ENCODE measurements at places on chromosomes 5 and 9.
A peak's percentile ranks its signal among the peaks of the same experiment; 100 is the strongest.

DNA sequence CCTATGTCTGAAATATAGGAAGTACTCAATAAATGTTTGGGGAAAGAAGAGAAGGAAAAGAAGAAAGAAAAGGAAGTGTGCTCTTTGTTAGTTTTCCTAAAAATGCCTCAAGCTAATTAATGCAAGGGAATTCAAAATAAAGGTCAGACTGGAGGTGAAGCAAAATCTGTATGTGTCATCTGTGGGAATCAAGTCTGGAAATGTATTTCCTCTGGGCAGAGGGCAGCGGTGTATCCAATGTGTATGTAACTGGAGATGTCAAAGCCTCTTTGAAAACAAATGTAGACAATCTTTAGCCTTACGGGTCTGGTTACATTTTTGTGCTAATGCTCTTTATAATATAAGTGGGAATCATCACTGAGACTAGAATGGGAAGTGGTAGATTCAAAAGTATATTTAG is 471.4 kb downstream of the MAN2A1 start:
- DNase-seq: no peak

- no peak for DNase-seq
These were observed 471.8 kb downstream of the BNC2 start for GRCh38 chr9:16398691-16399090.

DNA sequence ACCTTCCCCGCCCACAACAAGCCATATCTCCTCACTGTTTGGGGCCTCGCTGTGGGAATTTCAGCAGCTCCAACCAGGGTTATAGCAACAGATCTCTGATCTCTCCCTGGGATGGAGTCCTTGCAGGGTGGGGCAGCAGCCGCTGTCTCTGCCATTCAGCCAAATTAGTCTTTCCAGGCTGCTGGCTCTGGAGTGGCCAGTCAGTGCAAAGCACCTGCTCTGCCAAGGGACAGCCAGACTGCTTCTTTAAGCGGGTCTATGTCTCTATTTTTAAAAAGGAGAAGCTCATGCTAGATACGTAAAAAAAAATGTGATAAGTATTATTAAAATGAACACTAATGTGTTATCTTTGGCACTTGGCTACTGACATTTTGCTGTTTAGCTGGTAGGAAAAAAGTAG is 380.2 kb downstream of the CDH10 start:
- DNase-seq: no peak

DNA sequence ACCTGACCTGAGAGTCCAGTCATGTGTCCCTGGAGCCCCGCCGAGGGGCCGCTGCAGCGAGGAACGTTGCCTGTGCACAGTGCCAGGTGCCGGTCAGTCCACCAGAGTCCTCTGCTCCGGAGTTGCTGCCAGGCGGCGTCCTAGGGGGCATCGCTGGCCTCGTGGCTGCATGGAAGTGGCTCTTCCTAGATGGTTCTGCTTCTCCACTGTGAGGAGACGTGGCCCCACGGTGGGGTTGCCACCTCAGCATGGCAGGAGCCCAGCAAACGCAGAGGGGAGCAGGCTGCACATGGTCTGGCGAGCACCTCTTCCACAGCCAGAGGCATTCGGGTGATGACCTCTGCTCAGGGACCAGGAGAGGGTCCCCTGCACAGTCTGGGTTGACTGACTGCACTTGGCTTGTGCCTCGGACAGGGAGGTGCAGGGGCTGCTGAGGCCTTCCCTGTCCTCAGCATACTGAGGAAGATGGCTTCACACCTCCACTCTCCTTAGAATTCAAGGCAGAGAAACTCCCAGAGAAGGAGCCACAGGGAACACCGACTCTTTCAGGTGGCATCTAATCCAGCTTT is 25.9 kb upstream of the POMT1 start:
- no peak for DNase-seq

DNA sequence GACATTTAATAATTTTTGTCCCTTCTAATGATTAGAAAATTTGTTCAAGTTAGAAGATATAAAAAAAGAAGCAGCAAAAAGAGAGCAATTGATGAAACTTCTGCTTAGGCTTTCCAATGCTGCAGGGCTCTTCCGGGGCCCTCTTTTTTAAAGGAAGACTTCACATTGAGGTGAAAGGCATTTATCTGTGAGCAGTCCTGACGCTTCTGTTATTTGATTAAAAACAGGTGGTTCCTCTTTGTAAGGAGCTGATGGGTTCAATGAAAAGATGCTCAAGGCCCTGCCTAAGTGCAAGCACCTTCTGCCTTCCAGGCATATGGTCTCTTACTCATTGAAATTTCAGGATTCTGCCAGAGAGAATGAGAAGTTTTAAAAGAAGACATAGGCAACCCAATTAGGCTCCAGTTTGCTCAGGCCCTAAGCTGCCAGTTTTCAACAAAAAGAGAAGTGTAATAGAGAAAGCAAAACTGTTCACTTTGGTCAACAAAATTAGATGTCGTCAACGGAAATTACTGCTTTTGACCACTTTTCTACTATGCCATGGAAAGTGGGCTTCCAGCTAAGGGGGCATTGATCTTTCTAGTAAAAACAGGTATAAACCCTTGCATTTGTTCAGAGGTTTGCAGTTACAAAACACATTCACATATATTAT is 100.2 kb downstream of the INSYN2B start:
- no peak for DNase-seq

DNA sequence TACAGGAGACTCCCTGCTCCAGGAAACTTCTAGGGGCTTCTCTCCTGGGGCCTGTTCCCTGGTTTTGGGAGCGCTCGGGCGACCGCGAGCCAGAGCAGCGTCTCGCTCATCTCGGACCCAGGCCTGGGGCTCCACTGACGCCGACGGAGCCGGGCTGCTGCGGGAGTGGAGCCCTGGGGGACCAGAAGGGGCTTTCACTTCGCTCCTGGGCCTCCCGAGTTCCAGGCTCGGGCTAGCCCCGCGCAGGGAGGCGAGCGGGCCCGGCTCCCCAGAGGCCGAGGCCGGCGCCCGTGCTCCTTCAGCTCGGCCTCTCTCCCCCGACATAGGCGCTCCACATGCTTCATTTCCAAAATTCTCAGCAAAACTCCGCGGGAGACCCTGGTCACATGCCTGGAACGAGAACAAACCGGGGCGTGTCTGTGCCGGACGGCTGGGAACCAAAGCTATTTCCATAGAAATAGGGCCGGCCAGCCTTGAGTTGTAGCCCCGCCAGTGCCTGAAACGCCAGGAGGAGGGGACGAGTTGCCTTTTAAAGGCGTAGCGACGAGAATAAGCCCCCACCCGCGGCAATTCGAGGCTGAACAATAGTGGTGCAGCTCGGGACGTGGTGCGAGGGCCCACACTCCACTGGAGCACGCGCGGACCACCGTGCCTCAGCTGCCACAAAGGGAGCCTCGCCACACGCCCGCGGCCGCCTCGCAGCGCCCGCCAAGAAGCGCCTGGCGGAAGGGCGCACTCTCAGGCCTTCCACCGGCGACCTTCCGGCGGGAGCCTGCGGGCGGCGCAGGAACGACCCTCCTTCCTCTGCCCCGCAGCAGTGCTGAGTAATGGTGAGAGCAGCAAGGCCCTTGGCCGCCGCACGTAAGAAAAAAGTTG is 1.1 kb upstream of the G3BP1 start:
- DNase-seq: peak; percentile 30

GRCh38 chr5:149617760-149618306 is 36.5 kb downstream of the ARHGEF37 start:
- DNase-seq: no peak

GRCh38 chr5:104914536-104915070 is 1352.0 kb upstream of the NUDT12 start:
- DNase-seq: no peak

DNA sequence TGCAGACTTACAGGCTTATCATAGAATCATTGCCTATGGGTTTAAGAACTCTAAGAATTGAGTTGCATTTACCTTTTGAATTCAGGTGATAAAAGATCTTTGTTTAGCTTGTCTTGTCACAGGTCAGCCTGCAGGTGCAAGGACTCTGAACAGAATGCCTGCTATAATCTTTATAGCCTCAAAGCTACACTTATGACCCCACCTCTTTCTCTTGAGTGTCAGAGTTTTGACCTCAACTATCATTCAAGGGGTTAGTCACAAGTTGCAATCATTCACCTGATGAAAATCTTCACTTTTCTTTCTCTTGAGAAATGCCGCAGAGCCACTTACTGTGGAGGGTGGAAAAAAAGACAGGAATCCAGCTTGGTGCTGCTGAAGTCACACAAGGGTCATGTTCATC is 49.5 kb downstream of the ERCC6L2 start:
- no peak for DNase-seq

DNA sequence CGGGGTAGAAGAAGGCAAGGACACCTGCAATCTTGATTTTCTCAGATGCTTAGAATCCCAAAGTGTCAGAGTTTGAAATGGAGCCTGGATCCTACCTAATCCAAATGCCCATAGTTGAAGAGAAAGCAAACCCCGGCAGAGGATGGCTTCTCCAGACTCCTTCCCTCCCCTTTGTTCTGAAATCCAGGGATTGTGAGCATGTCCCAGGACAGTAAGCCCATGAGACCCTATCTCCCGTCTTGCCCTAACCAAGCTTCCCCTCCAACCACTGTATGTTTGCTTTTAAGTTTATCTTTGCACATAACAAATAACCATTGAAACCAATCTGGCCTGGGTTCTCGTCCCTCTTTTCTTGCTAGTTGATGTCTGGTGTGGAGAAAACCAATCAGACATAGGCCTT is 78.3 kb upstream of the NIPAL4 start:
- DNase-seq: no peak

DNA sequence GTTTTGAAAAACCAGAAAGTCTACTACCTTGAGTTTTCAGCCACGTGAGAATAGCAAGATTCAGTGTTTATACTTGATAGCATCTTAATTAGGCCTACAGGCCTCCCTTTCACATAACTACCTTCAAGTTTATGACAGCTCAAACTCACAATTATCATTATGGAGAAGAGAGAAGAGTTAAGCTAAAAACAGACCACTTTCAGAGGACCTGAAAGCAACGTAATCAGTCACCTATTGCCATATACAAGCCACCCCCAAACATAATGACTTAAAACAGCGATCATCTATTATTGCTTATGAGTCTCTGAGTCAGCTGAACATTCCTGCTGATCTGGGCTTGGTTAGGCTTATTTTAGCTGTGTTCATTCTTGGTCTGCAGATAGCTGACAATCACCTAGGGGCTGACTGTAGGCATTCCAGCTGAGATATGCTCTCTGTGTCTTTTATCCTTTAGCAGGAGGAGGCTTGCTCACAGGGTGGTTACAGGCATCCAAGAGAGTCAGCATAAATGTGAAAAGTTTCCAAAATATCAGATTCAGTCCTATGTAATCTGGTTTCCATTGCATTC is 130.9 kb downstream of the COX7C start:
- DNase-seq: no peak

- DNase-seq: peak; percentile 28
These were observed 851 bp upstream of the ZDHHC12 start for GRCh38 chr9:128724744-128725211.

GRCh38 chr9:99184475-99185347 is 37.0 kb downstream of the ALG2 start:
- DNase-seq: peak; percentile 82

GRCh38 chr9:134162926-134163370 is 1.4 kb downstream of the RNU6ATAC start:
- DNase-seq: no peak

- DNase-seq: peak; percentile 81
These were observed 117.4 kb upstream of the ELL2 start for GRCh38 chr5:96079075-96079474.

- no peak for DNase-seq
These were observed 837.7 kb upstream of the ZNF608 start for GRCh38 chr5:125584140-125584520.

DNA sequence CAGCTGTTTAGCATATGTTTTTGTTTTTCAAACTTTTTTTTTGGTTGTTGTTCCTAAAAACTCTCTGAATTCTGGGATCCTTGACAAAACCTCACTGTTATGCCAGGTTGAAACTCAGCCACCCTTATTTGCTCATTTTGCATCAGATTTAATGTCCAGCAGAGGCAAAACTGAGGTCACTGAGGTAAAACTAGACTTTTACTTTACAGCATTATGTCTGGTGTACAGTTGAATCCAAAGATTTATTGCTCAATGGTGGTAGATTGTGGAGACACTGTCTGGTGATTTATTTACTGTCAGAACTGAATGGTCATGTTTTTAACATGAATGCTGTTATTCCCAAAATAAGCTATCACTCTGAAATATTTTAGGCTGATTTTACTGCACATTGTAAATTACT is 87.9 kb downstream of the FBXL7 start:
- no peak for DNase-seq

DNA sequence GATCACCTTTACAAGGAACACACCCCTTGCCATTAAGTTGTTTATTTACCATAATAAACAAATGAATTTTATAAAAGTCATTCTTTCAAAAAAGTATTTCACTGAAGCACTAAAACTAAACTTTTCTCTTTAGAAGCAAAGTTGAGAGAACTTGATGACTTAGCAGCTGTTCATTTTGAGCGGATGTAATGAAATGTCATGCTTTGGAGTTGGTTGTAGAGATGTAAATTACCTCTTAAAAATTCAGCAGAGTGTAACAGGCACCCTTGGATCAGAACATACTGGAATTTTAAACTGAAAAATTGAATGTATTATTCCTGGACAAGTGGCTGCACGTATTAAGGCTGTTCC is 617.2 kb downstream of the PDE4D start:
- DNase-seq: no peak

GRCh38 chr9:92165484-92165883 is 50.3 kb upstream of the SPTLC1 start:
- DNase-seq: no peak

DNA sequence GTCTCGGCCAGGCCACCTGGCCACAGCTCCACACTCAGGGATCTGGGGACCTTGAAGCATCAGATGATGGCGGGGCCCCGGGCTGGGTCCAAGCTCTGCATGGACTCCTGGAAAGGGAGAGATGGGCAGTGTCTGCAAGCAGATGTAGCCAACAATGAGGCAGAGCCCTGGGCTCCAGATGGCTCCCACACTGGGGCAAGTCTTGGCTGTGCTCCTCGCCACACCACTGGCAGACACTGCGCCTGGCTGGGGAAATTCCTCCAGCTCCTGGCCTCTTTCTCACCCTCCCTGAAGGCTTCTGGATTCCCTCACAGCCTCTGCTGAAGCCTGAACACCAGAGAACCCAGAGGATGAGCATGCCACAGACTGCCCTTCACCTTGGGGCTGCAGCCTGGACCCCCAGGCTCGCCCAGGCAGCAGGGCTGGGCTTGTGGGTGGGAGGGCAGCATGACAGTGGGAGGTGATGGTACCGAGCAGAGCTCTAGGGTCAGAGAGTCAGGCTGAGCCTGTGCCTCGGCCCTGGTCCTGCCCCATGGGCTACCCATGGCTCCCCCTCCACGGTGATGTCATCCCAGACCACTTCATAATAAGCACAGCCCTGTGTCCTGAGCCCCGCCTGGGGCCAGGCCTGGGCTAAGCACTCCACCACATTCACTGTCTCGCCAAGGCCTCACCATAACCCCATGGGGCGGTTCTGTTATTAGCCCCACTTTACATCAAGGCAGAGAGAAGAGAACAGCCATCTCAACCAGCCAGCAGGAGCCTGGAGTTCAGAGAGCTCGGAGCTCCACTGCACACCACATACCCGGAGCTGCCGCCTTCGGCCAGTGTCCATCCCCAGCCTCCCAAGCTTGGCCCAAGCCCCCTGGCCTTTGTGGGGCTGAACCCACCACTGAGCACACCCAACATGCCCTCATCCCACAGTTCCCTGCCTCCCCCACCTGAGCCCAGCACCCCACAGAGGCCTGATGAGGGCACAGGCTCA is 62.2 kb upstream of the ADAMTS2 start:
- no peak for DNase-seq

Measured in non-pigmented ciliary epithelial cell (primary cell).